ENCODE measurements at places on chromosomes 7 and 10. TPM values are rescaled to one million over a fixed set of nuclear protein-coding genes. Genes with fewer than 3 reads are reported as not detected.

DNA sequence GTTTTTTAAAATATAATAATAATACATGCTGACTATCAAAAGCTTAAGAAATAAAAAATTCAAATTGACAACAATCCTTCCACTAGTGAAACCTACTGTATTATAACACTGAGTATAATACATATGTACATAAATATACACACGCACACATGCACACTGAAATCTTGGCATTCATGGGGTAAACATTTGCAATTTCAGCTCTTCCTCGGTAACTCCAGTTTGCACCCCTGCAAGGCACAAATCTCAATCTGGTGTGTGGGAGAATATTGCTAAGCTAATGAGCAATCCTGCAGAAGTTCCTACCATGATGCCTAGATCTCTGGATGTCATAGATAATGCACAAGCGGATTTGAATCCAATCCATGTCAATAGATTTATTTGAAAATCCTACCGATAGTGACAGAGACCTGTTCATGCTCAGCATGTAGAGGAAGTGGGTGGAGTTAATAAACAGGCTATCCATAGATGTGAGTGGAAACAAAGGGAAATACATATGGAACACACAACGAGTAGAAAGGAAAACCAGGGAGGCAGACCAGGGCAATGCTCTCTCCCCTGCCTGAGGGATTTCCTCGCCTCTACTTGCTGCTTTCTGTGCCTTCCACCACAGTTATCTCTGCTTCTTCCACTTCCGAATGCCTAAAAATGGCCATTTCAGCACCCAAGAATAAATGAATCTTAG lies 38.1 kb upstream of the LANCL2 start:
- no peak for DNase-seq

DNA sequence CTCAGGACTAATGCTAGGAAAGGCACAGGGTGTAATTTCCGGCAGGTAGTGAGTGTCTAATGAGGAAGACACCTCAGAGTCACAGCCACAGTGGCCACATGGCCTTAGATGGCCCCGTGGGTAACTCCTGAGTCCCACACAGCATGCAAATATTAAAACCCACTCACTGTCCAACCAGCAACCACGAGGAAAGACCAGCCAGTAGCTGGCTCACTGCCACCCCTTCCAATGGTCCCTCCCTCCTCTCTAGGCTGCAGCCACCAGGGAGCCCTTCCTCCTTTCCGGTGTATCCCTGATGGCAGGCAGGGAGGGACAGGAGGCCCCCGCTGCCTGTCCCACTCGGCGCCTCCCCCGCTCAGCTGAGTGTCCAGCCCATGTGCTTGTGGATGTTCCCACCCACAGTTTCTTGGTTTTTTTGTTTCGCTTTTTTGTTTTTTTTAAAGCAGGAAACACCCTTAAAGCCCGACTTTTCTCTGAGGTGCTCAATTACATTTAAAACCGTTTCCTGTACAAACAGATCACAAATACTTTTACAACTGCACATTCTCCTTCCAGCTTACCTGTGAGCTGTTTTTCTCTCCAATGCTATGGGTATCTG lies 9.2 kb downstream of the BNIP3 start:
- DNase-seq, result no peak

- DNase-seq, result no peak
These were observed 9.4 kb upstream of the ANKRD1 start for GRCh38 chr10:90930070-90930837.

DNA sequence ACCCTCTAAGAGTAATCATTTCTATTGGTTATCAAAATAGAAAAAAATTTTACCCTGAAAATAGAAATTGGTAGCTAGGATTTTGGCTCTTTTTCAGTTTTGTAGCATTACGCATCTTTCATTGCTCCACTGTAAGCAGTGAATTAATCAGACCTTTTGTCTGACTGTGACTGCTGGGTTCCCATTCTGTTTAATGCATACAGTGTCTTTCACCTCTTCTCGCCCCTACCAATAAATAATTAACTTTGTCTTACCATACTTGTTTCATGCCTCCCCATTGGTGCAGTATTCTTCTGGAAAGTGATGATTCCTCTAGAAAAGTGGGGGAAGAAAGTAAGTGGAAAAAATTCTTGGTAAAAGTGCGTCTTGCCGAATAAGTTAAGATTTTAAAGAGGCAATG lies 73.2 kb downstream of the AP3M1 start:
- no peak for DNase-seq

- no peak for DNase-seq
These were observed 57.0 kb downstream of the STRA8 start for GRCh38 chr7:135290594-135290993.

Gene OR2A7
- not detected for total RNA-seq

- DNase-seq, result no peak
These were observed 136.1 kb downstream of the HERPUD2 start for GRCh38 chr7:35558841-35559240.

- no peak for DNase-seq
These were observed 19.9 kb downstream of the TMEM72 start for GRCh38 chr10:44930904-44931620.

GRCh38 chr10:88881320-88881719 lies 1.3 kb downstream of the STAMBPL1 start:
- DNase-seq, result no peak

GRCh38 chr10:6654571-6654970 lies 74.5 kb upstream of the PRKCQ start:
- DNase-seq, result no peak

Measured in Karpas-422 (cell line).